ENCODE measurements at places on chromosomes 6 and 20.

DNA sequence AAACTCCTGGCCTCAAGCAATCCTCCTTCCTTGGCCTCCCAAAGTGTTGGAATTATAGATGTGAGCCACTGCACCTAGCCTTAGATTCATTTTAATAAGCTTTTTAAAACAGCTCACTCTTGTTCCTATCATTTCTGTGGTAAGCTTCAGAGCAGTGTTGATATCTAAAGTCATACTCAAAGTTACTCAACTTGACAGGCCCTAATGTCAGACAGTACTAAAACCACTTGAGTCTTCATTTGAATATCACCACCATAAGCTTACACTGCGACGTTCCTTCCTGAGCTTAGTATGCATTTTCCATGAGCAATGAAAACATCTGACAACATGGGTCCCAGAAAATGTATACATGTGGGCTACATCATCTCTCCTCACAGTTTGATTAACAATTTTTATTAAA, 6.0 kb downstream of the FUCA2 start:
- DNase-seq = no peak

GRCh38 chr6:43604174-43604573, 24.9 kb downstream of the GTPBP2 start:
- no peak for DNase-seq

DNA sequence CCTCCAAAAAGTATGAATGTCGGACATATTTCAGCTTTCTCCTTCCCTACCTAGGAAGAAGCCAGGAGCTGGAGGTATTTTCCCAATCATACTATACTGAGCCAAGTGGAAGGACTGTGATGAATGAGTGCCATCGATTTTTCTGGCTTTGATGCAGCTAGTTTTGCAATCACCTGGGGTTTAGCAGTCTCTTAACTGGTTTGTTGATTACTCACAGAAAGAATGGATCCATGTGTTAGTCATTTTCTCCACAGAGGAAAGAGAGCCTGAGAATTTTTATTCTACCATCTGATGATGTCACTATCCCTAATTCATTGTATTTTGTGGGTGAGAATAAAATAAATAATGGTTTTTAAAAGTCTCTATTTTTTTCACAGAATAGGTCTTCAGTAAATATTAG, 282.9 kb upstream of the RNF217 start:
- no peak for DNase-seq

GRCh38 chr20:6559791-6560190, 207.7 kb upstream of the BMP2 start:
- no peak for DNase-seq

DNA sequence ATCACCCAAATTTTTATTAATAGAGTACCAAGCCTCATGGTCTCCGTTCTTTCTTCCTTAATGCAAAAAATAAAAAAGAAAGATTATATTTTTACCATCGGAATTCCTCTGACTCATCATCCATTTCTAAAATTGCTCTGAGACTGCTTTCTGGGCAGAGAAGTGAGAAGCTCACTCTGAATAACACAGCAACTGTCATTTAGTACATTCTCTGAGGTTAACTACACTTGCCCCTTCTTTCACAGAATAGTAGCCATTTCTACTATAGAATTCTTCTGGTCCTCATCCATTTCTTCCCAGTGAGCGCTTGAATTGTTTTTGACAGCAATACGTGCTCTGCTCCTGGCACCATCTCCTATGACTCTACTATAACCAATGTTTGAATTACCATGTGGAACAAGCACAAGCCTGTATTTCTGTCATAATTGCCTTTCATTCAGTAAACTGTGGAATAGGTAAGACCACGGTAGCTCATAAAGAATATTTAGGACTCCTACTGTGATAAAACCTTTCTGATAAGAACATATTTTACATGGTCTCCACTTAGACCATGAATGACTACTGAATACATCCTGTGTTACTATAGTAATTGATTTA, 435.5 kb upstream of the NRSN1 start:
- no peak for DNase-seq

- no peak for DNase-seq
These were observed 57.4 kb upstream of the MAP3K4 start for GRCh38 chr6:160934157-160934556.
